ENCODE measurements at places on chromosomes 3 and 15.

- DNase-seq = no peak
Measured at GRCh38 chr3:194098843-194099183, 37.1 kb upstream of the HES1 start.

DNA sequence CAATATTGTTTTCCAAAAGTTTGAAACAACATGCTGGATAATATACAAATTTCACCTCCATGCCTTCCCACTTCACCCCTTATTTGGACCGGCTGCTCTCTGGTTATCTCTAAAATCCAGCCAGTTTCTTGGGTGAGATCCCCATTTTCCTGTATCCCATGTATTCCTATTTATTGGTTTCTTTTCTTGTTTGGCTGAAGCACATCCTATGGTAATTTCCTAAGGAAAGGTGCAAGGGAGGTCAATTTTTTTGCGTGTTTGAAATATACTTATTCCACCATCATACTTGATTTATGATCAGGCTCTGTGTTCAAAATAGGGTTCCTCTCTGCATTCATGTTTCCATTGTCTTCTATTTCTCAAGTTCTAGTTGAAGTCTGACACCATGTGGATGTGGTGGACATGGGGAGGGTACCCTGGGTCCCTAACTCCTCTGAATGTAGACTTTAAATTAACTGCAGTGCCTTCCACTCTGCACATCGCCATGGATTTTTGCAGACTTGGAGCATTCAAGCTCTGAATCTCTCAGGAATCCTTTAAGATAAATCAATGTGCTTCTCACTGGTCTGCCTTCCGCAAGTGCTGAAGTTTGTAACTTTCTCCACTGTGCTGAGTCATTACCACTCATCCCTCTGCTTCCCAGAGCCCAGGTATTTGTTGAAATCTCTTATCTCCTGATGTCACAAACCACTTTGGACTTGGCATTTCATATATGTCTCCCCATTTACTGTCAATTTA is 52.1 kb upstream of the TLE3 start:
- DNase-seq = peak; percentile 86

- DNase-seq = no peak
Measured at GRCh38 chr3:66795365-66795764, 202.7 kb upstream of the KBTBD8 start.

- DNase-seq = no peak
Measured at GRCh38 chr3:27628026-27628750, 93.9 kb downstream of the EOMES start.

- no peak for DNase-seq
Measured at GRCh38 chr3:33795856-33796536, 2.4 kb upstream of the PDCD6IP start.

DNA sequence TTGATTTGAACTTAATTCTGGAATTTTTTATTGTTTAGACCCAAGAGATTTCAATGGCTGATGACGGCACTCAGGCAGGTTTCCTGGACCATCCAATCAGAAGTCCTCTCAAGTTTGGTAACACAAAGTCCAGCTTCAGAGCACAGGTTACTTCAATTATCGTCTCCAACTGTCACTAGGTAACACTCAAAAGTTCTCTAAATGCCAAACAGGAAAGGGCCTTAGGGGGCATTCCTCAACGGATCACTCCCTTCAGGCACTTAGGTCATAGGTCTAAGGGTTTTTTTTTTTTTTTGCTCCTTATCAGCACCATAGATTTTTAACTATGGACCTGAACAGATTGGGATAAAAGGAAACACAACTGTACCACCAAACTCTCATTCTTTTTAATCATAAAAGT is 85.8 kb downstream of the MEIS2 start:
- peak; percentile 21 for DNase-seq

GRCh38 chr3:169404520-169404890 is 259.0 kb downstream of the MECOM start:
- no peak for DNase-seq

GRCh38 chr3:155392138-155392537 is 98.7 kb upstream of the STRIT1 start:
- DNase-seq = no peak

- DNase-seq = no peak
Measured at GRCh38 chr15:57911247-57911646, 154.3 kb downstream of the ALDH1A2 start.

GRCh38 chr15:89129123-89129815 is 41.0 kb downstream of the ABHD2 start:
- no peak for DNase-seq

DNA sequence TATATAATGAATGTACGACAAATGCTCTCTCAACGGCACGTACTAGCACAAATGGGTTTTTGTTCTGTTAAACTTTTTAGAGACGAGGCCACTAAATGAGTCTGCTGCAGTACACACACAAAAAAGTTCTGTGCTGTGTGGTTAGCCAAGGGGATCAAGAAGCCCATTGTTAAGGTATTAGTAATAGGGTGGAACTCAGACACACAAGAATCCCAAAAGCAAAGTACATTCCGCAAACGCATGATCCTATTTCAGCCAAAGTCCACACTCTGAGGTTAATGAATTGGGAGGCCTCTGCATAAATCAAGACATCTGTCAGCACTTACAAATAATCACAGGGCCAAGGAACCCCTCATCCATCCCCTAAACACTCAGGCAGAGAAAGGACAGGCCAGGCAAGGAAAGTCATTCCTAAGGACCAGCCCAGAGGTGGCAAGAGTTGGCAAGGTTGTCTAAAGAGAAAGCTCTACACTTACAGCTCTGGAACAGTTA is 12.1 kb downstream of the OSBPL10 start:
- DNase-seq = peak; percentile 72

- DNase-seq = no peak
Measured at GRCh38 chr3:24830230-24831152, 335.8 kb upstream of the THRB start.

DNA sequence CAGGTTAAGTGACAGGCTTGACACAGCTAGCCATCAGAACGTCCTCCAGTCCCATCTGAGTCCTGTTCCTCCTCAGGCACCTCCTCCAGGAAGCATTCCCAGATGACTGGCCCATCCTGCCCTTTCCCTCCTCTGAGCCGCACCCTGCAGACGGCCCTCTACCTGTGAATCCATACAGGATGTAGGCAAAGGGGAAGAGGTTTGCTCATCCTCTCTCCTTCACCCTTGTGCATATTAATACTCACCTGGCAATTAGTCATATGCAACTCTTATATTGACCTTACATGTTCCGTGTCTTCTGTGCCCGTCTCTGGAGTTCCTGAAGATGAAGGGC is 61.9 kb downstream of the SMAD3 start:
- DNase-seq = peak; percentile 61

GRCh38 chr15:72086920-72087648 is 30.9 kb downstream of the MYO9A start:
- DNase-seq = no peak

GRCh38 chr3:43753741-43754715 is 63.3 kb downstream of the ABHD5 start:
- peak; percentile 71 for DNase-seq

- DNase-seq = no peak
Measured at GRCh38 chr15:83160741-83161140, 46.9 kb downstream of the HDGFL3 start.

DNA sequence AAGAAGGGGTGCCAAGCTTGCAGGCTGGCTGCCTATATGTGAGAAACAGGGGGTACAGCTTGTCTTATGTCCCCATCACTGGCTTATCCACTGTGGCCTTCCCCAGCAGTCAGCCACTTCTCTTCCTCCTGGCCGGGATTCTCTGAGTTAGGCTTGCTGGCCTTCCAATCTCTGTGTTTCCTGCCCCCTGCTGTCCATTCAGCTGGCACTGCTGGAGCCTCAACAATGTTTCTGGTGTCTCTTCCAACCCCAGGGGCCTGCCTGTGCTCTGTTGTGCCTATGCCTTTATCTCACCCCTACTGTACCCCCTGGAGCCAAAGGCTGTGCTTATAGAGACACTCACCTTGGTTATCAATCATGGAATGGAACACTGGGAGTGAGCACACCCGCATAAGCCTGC is 36.5 kb downstream of the ANAPC13 start:
- no peak for DNase-seq

DNA sequence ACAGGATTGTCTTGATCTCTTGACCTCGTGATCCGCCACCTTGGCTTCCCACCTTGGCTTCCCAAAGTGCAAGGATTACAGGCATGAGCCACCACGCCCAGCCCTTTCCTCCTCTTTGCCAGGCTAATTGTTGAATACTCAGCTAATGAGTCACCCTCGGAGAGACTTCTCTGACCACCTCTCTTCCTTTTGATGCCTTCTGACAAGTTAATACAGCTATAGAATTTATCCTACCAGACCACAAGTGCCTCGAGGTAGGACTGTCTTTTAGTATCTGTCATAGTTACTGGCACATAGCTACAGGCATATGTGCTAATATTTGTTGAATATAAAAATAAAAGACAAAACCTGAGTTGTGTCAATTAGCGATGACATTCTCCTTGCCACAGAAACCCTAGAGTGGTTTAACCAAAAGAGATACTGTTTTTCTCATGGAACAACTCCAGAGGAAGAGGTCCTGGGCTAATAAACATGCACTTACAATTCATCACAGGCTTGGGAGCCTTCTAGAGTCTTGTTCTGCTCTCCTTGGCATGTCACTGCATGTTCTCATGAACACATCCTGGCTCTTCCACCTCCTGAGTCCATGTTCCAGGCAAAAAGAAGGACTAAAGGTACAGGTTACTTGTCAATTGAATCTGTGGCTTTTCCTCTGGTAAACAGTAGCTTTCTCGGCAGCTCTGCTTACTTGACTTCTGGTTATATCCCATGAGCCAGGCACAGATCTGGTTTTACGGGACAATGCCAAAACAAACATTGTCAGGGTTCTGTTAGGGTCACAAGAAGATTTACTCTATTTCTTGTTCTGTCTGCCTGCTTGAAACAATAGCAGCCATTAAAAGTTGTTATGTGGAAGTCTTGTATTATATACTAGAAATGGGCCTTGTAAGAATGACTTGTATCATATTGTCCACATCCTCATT is 332.3 kb downstream of the THSD4 start:
- peak; percentile 96 for DNase-seq

GRCh38 chr3:113165841-113166240 is 45.5 kb upstream of the BOC start:
- no peak for DNase-seq

GRCh38 chr15:94523873-94524272 is 292.5 kb downstream of the MCTP2 start:
- no peak for DNase-seq

- DNase-seq = peak; percentile 78
Measured at GRCh38 chr3:122977746-122978466, 49.7 kb downstream of the SEMA5B start.

DNA sequence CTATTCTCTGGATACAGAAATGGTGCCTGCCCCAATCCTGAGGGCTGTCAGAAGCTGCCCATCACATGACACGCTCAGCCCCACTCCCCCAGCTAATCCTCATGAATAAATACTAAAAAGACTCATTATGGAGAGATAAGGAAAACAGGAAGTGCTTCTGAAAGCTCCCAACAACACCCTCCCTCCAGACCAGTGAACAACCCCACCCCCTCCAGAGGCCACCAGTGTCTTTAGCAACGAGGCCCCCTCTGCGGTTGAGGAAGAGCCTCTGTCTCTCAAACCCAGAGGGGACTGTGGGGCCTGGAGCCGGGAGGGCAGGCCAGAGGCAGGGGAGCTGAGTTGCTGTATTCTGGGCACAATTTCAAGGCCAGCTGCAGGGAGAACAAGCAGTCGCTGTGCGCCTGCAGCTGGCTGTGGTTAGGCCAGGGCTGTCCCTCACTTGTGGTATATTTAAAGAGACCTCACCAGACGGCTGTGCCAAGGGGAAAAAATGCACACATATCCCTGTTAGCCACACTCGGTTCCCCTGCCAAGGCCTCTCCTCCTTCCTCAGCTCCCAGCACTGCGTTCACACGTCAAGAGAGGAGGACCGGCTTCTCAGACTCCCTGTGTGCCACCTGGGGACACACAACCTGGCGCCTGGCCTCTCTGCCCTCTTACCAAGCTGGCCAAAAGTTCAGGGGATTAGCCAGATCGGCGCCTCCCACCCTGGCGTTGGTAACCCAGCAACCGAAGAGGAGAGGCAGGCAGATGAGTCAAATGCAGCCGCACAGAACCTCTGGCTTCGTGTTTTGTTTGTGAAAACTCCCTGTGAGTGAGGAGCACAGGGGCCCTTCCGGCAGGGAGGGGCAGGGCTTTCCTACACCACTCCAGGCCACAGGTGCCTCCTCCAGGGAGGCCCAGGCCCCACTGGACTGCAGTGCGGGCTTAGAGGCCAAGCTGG is 101.2 kb upstream of the ETV5 start:
- DNase-seq = peak; percentile 77

DNA sequence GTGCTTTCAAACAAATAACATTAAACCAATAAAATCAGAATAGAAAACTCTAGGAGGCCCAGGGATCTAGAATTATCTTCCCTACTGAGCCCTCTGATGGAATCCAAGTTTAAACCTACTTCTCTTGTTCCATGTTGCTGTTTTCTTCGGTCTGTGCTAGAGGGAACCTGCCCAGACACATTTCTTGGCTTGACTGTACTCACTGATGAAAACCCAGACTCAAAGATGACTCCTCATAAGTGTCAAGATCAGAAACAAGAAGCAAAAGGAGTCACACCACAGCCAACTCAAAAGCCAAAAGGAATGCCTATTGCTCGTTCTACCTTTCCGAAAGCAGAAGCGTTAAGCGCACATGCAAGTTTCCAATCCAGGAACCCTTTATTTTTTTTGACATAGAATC is 31.6 kb downstream of the SCAP start:
- no peak for DNase-seq

DNA sequence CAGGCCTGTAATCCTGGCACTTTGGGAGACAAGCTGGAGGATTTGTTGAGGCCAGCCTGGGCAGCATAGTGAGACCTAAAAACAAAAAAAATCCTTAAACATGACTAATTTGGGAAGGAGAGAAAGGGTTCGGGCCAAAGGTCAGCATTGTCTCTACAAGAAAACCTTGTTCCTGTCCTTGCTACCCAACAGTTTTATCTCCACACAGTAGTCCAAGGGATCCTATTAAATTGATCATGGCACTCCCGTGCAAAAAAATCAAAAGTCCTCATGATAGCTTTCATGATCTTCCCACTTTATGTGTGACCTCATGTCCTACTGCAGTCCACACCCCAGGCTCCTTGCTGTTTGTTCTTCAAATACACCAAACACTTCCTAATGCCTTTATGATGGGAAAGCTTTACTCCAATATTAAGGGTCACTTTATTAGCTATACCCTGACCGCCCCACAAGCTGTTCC is 4.2 kb downstream of the RPL15 start:
- no peak for DNase-seq

GRCh38 chr3:194058189-194058571 is 77.8 kb upstream of the HES1 start:
- DNase-seq = no peak

GRCh38 chr3:190117981-190118380 is 2.7 kb downstream of the P3H2 start:
- DNase-seq = peak; percentile 58

GRCh38 chr3:47475570-47476329 is at the start of gene SCAP:
TSS of gene SCAP (minus strand) at chr3:47475941. CDS start at chr3:47442993, 32,948 bp downstream.
- peak; percentile 65 for DNase-seq
